Gastroesophageal sphincter (tissue), 4 donors: ENCODE measurements at places on chromosomes 2 and 18. TPM values are rescaled to one million over a fixed set of nuclear protein-coding genes. Genes with fewer than 3 reads are reported as not detected.
A peak's percentile ranks its signal among the peaks of the same experiment; 100 is the strongest.

The SKOR2 gene
- total RNA-seq, result not detected

The PSD4 gene
- 3.1 TPM for total RNA-seq

The UGT1A4 gene
- total RNA-seq, result not detected

The REG1B gene
- total RNA-seq, result not detected

- ATAC-seq, result no peak
These were observed 648.9 kb downstream of the TDRD15 start for GRCh38 chr2:21772624-21773023.

DNA sequence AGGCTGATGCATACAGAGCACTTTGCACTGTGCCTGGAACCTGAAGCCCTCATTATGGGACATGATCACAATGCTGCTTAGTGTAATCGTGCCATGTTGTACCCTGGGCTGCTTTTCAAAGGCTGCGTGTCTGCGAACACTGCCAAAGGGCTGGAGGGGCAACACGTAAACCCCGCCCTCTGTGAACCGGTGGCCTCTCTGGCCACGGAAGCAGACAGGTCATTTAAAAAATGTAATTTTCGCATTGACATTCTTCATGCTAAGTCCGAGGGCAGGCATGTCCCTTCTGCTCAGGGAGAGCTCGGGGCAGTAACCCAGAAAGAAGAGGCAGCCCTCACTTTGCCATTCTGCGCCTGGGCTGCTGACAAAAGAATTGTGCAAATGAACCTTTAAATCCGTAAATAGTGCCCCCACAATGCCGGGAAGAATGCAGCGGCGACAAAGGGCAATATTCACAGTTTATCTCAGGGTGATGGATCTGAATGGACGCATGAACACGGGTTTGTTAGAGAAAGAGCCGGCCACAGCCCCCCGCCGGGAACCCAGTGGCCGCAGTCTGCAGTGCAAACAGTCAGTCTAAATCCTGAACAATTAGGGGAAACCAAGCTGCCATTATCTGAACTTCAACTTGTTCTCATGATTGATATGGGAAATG, 226.1 kb downstream of the MYCN start:
- ATAC-seq, result no peak

- ATAC-seq, result no peak
These were observed 11.8 kb downstream of the GCFC2 start for GRCh38 chr2:75698918-75699317.

- no peak for ATAC-seq
These were observed 118.4 kb upstream of the HAAO start for GRCh38 chr2:42910645-42911405.

DNA sequence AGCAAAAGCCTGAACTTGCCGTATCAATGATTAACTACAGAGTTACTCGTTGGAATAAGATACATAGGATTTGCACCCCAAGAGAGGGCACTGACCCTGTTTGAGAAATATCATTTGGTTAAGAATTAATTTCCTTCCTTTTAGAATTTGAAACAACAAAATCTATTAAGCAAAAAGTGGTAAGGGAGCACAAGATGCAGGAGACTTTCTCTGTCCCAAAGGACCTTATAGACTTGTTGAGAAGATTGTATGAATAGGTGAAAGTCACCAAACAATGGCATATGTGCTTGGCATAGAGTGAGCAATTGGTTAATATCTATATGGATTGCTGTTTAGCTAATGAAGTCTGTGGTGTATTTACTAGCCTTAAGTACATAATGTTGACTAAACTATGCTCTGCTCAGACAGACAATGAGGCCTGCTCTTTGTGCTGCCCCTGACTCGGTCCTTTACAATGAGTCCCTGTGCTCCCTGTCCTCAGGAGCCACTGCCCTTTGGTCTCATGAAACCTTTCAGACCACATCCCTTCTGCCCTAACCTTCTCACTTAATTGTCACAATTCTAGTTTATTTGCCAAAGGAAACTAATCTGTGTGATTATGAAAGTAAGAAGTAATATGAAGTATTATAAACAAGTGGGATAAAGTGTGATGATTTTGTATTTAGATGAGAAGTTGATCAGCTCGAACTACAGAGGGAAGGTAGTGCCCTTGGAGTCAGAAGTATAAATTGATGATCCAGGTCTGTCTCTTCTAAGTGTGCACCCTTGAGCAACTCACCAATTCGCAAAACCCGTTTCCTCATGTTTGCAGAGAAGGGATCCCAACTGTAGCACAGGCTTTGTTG, 21.2 kb upstream of the HNMT start:
- no peak for ATAC-seq

DNA sequence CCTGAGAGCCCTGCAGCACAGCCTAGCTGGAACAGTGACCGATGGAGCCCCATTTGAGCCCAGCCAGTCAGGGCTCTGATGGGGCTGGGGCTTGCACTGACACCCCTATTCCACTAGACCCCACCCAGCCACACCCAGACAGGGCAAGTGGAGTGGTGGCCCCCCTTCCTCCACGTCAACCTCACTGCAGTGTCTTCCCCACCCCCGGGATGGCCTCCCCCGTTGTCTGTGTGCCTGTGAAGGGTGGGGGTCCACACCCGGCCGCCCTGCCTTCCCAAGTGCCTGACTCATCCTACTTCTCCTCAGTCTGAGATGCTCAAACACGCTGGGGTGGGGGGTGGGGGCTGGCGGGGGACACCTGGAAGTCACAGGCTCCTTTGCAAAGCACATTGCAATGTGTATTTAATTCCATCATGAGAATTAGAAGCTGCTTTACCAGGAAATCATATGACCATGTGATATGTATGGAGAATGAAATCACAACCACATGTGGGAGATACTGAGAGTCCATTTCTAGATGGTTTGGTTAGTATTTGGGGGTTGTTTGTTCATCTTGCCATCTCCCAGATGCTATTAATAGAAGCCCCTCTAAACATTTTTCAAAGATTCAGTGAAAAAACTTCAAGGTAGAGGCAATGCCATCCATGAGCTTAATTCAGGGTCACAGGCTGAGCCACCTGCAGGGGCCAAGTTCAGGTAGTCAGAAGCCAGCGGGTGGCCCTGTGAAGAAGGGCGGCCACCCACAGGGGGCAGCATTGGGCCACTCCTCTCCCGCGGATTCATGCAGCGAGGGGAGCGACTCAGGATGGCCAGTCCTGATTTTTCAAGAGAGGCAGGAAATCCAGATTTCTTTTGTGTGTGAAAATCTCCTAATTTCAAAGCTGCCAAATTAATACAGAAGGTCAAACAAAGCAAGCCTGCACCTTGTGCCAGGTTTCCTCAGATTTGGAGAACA, 22.7 kb upstream of the GMPPA start:
- peak; percentile 70 for ATAC-seq

- ATAC-seq, result no peak
These were observed 849.9 kb downstream of the DCDC2C start for GRCh38 chr2:4553241-4553640.

- ATAC-seq, result no peak
These were observed 56.1 kb upstream of the DCC start for GRCh38 chr18:52283927-52284326.

- peak; percentile 46 for ATAC-seq
These were observed 4.6 kb downstream of the B3GNT7 start for GRCh38 chr2:231399853-231400680.

DNA sequence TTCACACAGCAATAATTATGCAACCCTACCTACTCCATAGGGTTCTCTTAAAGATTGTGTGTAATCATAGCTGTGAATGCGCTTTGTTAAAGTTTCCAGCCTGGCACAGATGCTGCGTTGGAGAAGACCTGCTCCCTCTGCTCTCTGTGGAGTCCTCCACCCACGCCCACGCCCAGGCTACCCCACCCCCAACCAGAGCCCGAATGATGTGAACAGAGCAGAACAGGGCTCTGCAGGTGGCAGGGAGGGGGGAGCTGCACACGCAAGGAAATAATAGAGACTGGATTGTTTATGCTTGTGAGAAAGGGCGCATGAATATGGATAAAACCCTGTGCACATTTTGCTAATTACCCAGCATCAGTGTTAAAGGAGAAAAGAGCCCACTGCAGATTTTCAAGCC, 447.5 kb downstream of the BCL11A start:
- no peak for ATAC-seq

- ATAC-seq, result peak; percentile 25
These were observed 158.8 kb downstream of the TMEFF2 start for GRCh38 chr2:192035731-192036442.

GRCh38 chr2:176852667-176853066, 359.9 kb upstream of the HNRNPA3 start:
- no peak for ATAC-seq
